ENCODE measurements at places on chromosomes 6 and 20.

DNA sequence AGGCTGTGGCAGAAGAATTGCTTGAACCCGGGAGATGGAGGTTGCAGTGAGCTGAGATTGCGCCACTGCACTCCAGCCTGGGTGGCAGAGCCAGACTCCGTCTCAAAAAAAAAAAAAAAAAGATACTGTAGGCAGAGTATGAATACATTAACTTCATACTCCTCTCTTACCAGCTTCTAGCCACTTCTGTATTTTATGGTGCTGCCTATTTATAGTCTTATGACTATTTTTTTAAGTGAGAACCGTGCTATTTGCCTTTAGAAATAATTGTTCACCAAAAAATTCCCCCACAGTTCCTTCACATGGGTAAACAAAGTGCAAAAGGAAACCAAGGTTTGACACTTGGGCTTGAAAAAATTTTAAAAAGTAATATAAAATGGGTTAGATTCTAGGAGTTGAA lies 1.5 kb upstream of the SNRNP48 start:
- no peak for DNase-seq

GRCh38 chr20:16349523-16350260 lies 223.6 kb downstream of the KIF16B start:
- DNase-seq, result no peak

DNA sequence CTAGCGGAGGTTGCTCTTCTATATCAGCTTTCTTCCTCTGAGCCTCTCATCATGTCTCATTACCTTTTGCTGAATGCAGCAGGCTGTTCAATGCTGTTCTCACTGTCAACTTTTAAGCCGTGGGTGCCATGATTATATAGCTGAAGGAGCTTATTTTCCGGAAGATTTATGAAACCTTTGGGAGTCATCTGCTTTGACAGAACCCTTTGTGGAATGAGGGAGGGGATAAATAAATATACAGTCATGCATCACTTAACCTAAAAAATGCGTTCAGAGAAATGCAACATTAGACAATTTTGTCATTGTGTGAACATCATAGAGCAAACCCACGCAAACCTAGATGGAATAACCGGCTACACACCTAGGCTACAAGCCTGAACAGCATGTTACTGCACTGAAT lies 102.2 kb upstream of the AKAP12 start:
- no peak for DNase-seq

GRCh38 chr6:134201716-134202115 lies 116.2 kb downstream of the SGK1 start:
- no peak for DNase-seq

DNA sequence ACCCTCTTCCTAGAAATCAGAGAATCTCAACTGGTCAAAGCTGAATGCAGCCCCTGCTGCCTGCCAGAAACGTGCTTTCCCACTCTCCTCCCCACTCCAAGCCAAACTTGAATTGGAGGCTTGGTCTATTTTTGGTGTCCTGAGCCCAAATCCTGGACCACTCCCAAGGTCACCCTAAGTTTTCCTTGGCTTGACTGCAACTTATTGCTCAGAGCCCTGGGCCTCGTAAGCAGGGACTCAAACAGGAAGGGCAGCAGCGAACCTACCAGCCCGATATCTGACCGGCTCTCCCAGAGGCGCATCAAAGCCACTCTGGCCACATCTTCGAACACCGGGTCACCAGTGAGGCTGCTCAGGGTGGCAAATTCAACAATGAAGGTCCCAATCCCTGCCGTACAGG lies 12.7 kb downstream of the EDEM2 start:
- DNase-seq, result no peak

DNA sequence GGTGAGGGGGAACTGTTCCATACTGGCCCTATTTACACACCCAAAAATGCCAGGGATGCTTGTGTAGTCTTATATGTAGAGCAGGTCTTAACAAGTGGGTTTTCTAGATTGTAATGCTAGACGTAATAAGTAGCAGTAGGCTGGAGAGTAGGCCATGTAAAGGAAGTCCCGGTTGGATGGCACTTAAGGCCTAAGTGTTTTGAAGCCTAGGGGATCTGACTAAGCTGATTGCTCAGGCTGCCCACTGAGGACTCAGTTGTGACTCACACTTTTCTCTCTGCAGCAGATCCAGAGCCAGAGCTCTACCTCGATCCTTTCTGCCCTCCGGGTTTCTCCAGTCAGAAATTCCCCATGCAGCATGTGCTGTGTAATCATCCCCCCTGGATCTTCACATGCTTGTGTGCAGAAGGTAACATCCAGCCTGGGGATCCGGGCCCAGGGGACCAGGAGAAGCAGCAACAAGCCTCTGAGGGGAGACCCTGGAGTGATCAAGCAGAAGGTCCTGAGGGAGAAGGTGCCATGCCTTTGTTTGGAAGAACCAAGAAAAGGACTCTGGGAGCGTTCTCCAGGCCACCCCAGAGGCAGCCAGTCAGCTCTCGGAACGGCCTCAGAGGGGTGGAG lies 26.6 kb downstream of the ZNF133 start:
- no peak for DNase-seq

GRCh38 chr6:30829639-30830255 lies 54.6 kb upstream of the DDR1 start:
- DNase-seq, result no peak

Measured in stimulated activated CD4-positive, alpha-beta T cell treated with anti-CD3 and anti-CD28 coated beads, Interleukin-2, amount 100 ng/mL, for 4 hours (primary cell).